ENCODE measurements at places on chromosomes 3 and 15. TPM values are rescaled to one million over a fixed set of nuclear protein-coding genes. Genes with fewer than 3 reads are reported as not detected.

SLC22A13 gene
- total RNA-seq = 0.72 TPM

NEDD4 gene
- total RNA-seq = 55.4 TPM

GRCh38 chr15:42921342-42921731, 759 bp upstream of the TTBK2 start:
- H3K36me3 ChIP-seq = no peaks in the 10 kb centered on the region
- H3K4me3 ChIP-seq = peak overlapping the region; percentile 85
- peak overlapping the region; percentile 2 for H3K27ac ChIP-seq
- peak; percentile 12 for DNase-seq

GRCh38 chr3:113054552-113054951, 63.8 kb downstream of the GTPBP8 start:
- H3K27ac ChIP-seq = no peak overlapping the region
- no peak overlapping the region for H3K4me3 ChIP-seq
- DNase-seq = peak; percentile 49

GOLGA6L1 gene
- total RNA-seq = not detected

CACNA2D2 gene
- 1.00 TPM for total RNA-seq

- H3K4me1 ChIP-seq = peaks cover 22% of the 10 kb centered on the region
These were observed 781 bp upstream of the DAG1 start for GRCh38 chr3:49469037-49469935.

- DNase-seq = no peak
- no peaks in the 10 kb centered on the region for H3K36me3 ChIP-seq
- H3K27ac ChIP-seq = no peak overlapping the region
- no peaks in the 10 kb centered on the region for H3K27me3 ChIP-seq
- no peak overlapping the region for H3K4me3 ChIP-seq
- no peaks in the 10 kb centered on the region for H3K4me1 ChIP-seq
These were observed 962.2 kb downstream of the TUSC7 start for GRCh38 chr3:117671722-117672318.

DNA sequence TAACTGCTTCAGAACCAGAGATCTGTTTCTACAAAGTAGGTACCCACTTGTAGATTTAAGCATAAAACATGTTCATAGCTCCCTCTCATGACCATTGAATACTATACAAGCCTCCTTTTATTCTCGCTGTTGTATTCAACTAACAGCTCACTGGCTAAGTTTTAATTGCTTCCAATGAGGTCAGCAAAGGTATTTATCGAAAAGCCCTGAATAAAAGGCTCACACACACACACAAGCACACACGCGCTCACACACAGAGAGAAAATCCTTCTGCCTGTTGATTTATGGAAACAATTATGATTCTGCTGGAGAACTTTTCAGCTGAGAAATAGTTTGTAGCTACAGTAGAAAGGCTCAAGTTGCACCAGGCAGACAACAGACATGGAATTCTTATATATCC, at the start of gene FGF7:
Gene FGF7 (plus strand): TSS at position 222 of the 400 bp plus-strand sequence. CDS start 1,056 bp downstream, outside the sequence.
- peak; percentile 65 for DNase-seq
- no peaks in the 10 kb centered on the region for H3K36me3 ChIP-seq
- H3K27ac ChIP-seq = no peak within 1 kb of the TSS
- no peaks in the 10 kb centered on the region for H3K4me1 ChIP-seq

TMC3 gene
- 0.22 TPM for total RNA-seq

RTP3 gene
- total RNA-seq = not detected

DNA sequence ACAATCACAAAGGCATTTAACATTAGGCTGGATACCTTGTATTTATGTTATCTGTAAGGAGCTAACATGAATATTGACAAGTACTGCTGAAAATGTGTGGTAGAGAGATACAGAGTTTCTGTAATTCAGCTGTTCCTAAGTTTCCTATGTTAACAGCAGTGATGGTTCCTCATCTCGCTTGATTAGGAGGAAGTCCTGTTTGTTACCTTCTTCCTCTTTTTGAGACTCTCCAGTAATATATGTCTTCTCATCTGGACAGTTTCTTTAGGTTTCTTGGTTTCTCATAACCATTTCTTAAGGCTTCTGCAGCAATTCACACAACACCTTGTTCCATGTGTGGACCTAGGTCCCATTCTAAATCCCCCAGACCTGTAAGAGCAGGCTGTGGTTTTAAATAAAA, 11.4 kb upstream of the PEX5L start:
- no peak overlapping the region for H3K4me3 ChIP-seq
- DNase-seq = no peak
- H3K36me3 ChIP-seq = no peaks in the 10 kb centered on the region
- H3K27ac ChIP-seq = no peak overlapping the region
- H3K4me1 ChIP-seq = no peaks in the 10 kb centered on the region
- no peaks in the 10 kb centered on the region for H3K27me3 ChIP-seq

DNA sequence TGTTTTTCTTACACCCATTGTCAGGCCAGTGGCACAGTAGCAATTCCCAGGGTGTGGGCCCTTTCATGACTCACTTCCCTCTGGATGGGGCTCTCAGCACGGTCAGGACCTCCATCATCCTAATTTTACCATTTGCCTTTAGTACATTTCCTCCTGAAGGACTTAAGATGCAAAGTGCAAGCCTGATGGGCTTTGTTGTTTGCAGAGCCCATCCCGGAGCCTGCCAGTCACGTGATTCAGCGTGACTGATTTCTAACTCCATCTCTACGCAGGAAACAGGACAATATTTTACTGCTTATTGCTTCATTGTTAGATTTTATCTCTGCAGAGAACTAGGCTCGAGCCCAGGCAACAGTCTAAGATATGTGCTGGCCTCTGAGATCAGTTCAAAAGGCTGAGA, 223.7 kb downstream of the PDZRN3 start:
- no peak overlapping the region for H3K27ac ChIP-seq
- H3K4me3 ChIP-seq = no peak overlapping the region
- no peak for DNase-seq
- no peaks in the 10 kb centered on the region for H3K27me3 ChIP-seq
- H3K4me1 ChIP-seq = no peaks in the 10 kb centered on the region

DNA sequence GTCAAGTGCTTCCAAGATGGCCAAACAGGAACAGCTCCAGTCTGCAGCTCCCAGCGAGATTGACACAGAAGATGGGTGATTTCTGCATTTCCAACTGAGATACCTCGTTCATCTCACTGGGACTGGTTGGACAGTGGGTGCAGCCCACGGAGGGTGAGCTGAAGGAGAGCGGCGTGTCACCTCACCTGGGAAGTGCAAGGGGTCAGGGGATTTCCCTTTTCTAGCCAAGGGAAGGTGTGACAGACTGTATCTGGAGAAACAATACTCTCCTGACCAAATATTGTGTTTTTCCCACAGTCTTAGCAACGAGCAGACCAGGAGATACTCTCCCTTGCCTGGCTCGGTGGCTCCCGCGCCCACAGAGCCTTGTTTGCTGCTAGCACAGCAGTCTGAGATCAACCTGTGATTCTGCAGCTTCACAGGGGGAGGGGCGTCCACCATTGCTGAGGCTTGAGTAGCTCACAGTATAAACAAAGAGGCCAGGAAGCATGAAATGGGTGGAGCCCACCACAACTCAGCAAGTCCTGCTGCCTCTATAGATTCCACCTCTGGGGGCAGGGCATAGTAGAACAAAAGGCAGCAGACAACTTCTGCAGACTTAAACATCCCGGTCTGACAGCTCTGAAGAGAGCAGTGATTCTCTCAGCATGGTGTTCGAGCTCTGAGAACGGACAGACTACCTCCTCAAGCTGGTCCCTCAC, 293.5 kb upstream of the SUCLG2 start:
- no peak overlapping the region for H3K27ac ChIP-seq
- DNase-seq = no peak
- no peaks in the 10 kb centered on the region for H3K36me3 ChIP-seq
- no peaks in the 10 kb centered on the region for H3K27me3 ChIP-seq
- H3K4me1 ChIP-seq = no peaks in the 10 kb centered on the region
- H3K4me3 ChIP-seq = no peak overlapping the region

DNA sequence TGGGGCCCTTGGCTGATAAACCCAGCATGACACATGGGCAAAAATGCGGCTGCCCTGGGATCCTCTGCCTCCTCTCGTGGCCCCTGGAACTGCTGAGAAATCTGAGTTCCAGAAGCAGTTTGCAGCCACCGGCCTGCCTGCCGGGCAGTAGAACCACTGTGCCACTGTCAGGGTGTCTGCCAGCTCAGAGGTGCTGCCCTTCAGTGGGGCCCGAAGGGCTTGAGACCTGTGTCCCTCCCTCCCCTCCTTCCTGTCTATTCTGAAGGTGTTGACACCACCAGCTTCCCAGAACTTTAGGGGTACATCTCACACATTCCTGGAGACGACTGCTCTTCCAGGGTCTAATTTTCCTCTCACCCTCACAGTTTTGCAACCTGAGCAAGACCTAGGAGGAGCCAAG, 88.2 kb upstream of the POMGNT2 start:
- no peaks in the 10 kb centered on the region for H3K27me3 ChIP-seq
- DNase-seq = no peak
- no peak overlapping the region for H3K27ac ChIP-seq
- no peak overlapping the region for H3K4me3 ChIP-seq
- peaks cover 6% of the 10 kb centered on the region for H3K4me1 ChIP-seq
- no peaks in the 10 kb centered on the region for H3K36me3 ChIP-seq

- H3K27me3 ChIP-seq = no peaks in the 10 kb centered on the region
- DNase-seq = no peak
- no peaks in the 10 kb centered on the region for H3K4me1 ChIP-seq
- no peak overlapping the region for H3K4me3 ChIP-seq
- no peak overlapping the region for H3K27ac ChIP-seq
- H3K36me3 ChIP-seq = no peaks in the 10 kb centered on the region
These were observed 619.2 kb downstream of the NAALADL2 start for GRCh38 chr3:175478301-175478700.

CD86 gene
- not detected for total RNA-seq

- H3K36me3 ChIP-seq = no peaks in the 10 kb centered on the region
- H3K4me1 ChIP-seq = peaks cover 2% of the 10 kb centered on the region
- DNase-seq = no peak
- H3K4me3 ChIP-seq = no peak overlapping the region
These were observed 116.2 kb upstream of the COL8A1 start for GRCh38 chr3:99522147-99522546.

GRCh38 chr3:35439663-35440062, 199.7 kb upstream of the ARPP21 start:
- no peaks in the 10 kb centered on the region for H3K4me1 ChIP-seq
- no peak for DNase-seq
- no peak overlapping the region for H3K4me3 ChIP-seq
- H3K36me3 ChIP-seq = no peaks in the 10 kb centered on the region
- H3K27me3 ChIP-seq = no peaks in the 10 kb centered on the region

DNA sequence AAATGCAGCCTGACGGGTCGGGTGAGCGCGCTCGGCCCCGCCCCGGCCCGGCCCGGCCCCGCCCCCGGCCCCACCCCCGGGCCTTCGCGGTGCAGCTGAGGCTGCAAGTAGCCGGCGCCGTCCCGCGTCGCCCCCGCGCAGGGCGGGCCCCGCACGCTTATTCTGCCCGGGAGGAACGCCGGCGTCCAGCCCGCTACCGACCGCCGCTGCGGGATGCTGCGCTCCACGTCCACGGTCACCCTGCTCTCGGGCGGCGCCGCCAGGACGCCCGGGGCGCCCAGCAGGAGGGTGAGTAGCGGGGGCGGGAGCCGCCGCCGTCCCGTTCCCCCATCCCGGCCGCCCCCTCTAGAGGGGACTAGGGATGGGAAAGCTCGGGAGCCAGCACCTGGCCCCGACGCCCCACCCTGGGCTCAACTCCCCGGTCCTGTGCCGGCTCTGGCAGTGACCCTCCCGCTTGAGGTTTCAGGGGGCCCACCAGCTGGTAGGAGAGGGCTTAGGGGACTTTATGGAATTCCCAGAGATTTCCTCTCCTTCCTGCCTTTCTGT, at the start of gene MYZAP:
Gene MYZAP (plus strand): TSS at position 83 of the 546 bp plus-strand sequence. CDS start 131 bp downstream, at position 214.
- DNase-seq = no peak
- no peaks in the 10 kb centered on the region for H3K4me1 ChIP-seq
- no peak within 1 kb of the TSS for H3K27ac ChIP-seq
- H3K27me3 ChIP-seq = peaks cover 17% of the 10 kb centered on the region
- no peaks in the 10 kb centered on the region for H3K36me3 ChIP-seq

- DNase-seq = no peak
- H3K27me3 ChIP-seq = no peaks in the 10 kb centered on the region
- no peaks in the 10 kb centered on the region for H3K4me1 ChIP-seq
- H3K27ac ChIP-seq = no peak overlapping the region
- H3K4me3 ChIP-seq = no peak overlapping the region
- no peaks in the 10 kb centered on the region for H3K36me3 ChIP-seq
These were observed 14.1 kb downstream of the FRMD4B start for GRCh38 chr3:69371816-69372215.

- peak overlapping the region; percentile 83 for H3K27ac ChIP-seq
- no peak for DNase-seq
- H3K27me3 ChIP-seq = no peaks in the 10 kb centered on the region
These were observed 25.7 kb downstream of the FSTL1 start for GRCh38 chr3:120424976-120425570.

DNA sequence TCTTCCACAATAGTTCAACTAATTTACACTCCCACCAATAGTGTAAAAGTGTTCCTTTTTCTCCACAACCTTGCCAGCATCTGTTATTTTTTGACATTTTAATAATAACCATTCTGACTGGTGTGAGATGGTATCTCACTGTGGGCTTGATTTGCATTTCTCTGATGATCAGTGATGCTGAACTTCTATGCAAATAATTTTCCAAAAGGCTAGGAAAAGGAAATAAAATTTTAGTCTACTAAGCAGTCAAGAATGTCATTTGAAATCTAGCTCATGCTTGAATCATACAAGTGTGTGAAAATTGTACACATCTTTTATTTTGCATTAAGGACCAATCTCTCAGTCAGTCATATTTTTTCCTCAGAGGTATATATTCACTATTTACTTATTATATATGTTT, 101.7 kb upstream of the UBP1 start:
- H3K27ac ChIP-seq = no peak overlapping the region
- H3K36me3 ChIP-seq = no peaks in the 10 kb centered on the region
- no peaks in the 10 kb centered on the region for H3K4me1 ChIP-seq
- no peak overlapping the region for H3K4me3 ChIP-seq
- DNase-seq = no peak
- no peaks in the 10 kb centered on the region for H3K27me3 ChIP-seq

DNA sequence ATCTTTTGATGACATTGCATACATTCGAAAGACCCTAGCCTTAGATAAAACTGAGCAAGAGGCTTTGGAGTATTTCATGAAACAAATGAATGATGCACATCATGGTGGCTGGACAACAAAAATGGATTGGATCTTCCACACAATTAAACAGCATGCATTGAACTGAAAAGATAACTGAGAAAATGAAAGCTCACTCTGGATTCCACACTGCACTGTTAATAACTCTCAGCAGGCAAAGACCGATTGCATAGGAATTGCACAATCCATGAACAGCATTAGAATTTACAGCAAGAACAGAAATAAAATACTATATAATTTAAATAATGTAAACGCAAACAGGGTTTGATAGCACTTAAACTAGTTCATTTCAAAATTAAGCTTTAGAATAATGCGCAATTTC, 16.7 kb downstream of the KCNMB3 start:
- no peaks in the 10 kb centered on the region for H3K4me1 ChIP-seq
- no peak overlapping the region for H3K27ac ChIP-seq
- no peaks in the 10 kb centered on the region for H3K27me3 ChIP-seq

DNA sequence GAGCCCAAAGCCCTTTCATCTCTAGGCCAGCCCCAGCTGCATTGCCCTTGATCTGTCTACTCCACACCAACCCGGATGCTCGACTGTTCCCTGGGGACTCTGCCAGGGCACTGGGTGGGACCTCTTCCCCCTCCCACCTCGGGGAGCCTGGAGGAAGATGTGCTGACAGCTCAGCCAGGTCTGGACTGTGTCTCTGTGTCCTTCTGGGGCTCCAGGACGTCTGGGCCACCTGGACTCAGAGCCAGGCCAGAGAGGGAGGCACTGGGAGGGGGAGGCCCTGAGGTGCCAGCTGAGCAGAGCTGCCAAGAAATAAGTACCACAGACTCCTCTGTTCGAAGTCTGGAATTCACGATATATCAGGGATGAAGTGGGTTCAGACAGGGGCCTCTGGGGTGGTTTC, 5.8 kb upstream of the HCN4 start:
- DNase-seq = no peak
- no peaks in the 10 kb centered on the region for H3K4me1 ChIP-seq
- peaks cover 37% of the 10 kb centered on the region for H3K27me3 ChIP-seq
- no peak overlapping the region for H3K4me3 ChIP-seq
- H3K27ac ChIP-seq = no peak overlapping the region

FBXO40 gene
- total RNA-seq = not detected

DPPA2 gene
- total RNA-seq = 0.48 TPM

UBE2E2 gene
- 110 TPM for total RNA-seq
